ENCODE measurements at places on chromosomes 16 and 17. TPM values are rescaled to one million over a fixed set of nuclear protein-coding genes. Genes with fewer than 3 reads are reported as not detected.

- DNase-seq: no peak
These were observed 25.9 kb downstream of the NKD1 start for GRCh38 chr16:50573947-50574744.

DNA sequence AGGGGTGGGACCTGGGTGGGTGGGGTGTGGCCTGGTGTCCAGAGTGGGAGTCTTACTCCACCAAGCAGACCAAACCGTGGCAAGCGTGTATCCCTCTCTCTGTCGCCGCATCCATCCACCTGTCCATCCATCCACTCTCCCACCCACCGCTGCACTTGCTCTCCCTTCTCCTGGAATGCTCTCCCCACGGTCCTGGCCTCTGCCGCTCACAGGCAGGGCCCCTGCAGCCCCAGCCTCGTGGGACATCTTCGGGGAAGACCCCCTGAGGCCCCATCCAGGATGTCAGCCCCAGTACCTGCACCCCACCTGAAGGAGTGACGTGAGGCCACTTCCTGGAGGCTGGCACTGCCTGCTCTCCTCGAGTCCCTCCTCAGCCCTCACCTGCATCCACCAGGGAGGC is 189.5 kb upstream of the GSE1 start:
- DNase-seq: no peak

DNA sequence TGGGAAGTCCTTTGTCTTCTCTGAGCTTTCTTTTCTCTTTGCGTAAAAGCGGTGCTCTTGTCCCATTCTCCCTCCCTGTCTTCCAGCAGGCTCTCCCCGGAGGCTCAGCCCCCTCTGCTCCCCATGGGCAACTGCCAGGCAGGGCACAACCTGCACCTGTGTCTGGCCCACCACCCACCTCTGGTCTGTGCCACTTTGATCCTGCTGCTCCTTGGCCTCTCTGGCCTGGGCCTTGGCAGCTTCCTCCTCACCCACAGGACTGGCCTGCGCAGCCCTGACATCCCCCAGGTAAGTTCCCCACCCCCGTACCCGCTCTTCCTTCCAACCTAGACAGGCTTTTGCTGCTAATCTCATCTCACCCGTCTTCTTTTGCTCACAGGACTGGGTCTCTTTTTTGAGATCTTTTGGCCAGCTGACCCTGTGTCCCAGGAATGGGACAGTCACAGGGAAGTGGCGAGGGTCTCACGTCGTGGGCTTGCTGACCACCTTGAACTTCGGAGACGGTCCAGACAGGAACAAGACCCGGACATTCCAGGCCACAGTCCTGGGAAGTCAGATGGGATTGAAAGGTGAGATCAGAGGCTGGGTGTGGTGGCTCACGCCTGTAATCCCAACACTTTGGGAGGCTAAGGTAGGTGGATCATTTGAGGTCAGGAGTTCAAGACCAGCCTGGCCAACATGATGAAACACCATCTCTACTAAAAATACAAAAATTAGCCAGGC is 1.3 kb downstream of the TMEM219 start:
- DNase-seq: no peak

DNA sequence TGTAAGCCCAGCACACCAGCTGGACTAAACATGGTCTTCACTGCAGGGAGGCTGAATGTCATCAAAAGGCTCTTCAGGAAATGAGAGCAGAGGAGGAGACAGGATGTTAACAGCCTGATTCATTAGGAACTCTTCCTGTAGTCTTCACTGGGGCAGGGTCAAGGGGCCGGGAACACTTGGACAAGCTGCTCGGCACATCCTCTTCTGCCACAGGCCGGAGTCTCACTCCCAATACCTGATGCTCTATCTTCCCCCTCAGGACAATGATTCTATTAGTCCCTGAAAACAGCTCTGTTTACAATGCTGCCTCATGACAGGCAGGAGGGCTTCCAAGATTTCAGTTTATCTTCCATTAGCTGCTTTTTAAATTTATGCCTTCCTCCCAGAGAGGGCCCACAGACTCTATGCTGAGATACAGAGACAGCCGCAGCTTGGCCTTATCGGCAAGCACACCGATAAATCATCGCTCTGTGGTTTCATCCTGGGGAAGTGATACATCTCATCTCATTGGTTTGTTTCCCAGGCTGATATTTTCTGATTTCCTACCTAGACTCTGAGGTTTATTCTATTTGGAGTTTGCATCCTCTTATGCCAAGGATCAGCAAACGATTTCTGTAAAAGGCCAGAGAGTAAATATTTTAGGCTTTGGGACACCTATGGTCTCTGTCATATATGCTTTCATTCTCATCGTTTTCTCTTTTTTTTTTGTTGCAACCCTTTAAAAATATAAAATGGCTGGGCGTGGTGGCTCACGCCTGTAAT is 214.0 kb upstream of the ASIC2 start:
- DNase-seq: no peak

DNA sequence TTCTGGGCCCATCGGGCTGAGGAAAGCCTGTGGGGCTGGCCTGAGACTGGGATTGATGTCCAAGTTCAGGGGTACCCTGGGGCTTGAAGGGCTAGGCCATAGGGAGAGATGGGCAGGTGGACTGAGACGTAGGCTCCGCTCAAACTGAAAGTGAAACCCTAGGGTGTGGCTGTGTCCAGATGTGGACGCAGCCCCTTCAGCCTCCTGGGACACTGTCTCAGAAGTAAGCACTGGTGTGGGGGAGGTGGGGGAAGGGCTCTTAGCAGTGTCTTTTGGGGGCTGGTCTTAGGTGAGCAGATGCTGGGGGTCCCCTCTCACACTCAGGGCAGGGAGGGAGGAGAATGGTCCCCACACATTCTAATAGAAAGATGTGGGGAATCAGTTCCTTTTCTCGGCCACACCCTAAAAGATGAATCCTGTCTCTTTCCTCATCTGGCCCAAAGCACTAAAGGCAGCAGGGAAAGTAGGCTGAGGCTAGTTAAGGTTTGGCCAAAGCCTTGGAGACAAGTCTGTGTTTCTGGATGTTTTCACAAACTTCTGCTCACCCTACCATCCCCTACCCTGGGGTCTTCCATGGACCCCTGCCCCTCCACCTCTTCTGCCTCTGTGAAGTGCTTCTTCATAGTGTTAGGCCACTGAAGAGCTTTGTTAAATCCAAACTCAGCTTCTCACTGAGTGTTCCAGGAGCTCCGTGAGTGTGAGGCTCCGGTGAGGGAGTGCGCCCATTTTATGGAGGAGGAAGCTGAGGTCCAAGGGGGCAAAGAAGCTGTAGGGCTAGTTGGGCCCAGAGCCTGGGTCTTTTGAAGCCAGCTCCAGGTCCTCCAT is 5.6 kb downstream of the FMNL1 start:
- DNase-seq: no peak

- no peak for DNase-seq
These were observed 42.1 kb downstream of the ABHD15 start for GRCh38 chr17:29524692-29525091.

DNA sequence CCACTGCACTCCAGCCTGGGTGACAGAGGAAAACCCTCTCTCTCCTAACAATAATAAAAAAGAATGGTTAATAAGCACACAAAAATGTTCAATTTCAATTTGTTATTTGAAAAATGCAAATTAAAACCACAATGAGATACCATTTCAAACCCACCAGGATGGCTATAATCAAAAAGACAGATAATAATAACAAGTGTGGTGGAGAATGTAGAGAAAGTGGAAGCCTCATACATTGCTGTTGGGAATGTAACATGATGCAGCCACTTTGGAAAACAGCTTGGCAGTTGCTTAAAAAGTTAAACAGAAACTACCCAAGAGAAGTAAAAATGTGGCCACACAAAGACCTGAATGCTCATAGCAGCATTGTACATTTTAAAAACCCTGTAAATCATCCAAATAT is 51.8 kb upstream of the MAP3K14 start:
- DNase-seq: no peak

GRCh38 chr16:25217921-25218320 is 1.2 kb downstream of the AQP8 start:
- no peak for DNase-seq

- DNase-seq: no peak
These were observed 45.8 kb upstream of the NOS2 start for GRCh38 chr17:27846042-27846655.

DNA sequence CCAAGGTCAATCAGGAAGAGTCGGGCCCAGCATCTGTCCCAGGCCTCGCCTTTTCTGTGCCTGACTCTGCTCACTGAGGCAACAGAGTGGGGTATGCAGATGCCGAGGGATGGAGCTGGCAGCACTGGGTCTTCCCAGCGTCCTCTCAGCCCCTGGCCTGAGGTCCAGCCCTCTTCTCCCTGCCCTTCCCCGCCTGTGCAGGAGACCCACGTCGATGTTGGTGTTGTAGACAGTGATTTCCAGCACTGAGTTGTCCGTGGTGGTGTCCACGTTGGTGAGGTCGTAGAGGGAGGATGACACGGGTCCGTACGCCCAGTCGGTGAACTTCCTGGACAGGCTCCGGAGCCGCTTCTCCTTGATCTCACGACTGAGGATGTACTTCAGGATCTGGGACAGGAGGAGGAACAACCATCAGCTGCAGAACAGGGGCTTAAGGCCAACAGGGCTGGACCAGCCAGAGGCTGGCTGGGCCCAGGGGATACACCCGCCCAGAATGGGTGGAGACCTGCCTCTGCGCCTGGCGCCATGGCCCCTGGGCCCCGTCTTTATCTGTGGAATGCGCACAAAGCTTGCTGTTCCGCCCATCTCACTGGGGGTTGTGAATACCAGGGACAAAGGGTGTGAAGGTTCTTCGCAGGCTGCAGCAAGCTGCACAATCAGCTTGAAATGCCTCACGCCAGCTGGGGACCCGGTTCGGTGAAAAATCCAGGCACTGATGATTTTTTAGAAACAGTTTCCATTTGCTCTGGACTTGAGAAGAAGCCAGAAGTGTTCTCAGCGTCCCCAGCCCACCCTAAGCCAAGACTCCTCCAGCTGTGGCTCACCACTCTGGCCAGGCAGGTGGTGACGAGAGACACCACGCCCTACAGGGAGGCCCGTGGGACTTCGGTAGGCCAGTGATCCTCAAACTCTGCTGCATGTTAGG is 27.5 kb downstream of the TRPV3 start:
- no peak for DNase-seq

DNA sequence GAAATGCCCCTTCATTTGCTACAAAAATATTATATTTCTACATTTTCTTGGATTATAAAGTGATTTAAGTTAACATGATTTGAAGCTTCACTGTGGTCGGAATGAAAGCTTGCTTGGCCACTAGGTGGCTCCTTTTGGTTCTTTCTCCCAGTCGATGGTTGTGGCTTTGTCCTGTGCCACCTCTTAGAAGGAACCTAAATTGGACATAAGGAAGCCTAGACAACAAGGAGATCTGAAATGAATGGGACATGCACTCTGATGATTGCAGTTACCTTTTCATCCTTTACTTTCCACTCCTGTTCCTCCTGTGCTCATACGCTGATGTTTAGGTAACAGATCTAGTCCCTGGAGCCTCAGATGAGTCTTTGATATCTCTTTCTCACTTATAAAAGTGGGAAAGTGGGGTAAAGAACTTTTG is 39.2 kb downstream of the FTO start:
- DNase-seq: no peak

DNA sequence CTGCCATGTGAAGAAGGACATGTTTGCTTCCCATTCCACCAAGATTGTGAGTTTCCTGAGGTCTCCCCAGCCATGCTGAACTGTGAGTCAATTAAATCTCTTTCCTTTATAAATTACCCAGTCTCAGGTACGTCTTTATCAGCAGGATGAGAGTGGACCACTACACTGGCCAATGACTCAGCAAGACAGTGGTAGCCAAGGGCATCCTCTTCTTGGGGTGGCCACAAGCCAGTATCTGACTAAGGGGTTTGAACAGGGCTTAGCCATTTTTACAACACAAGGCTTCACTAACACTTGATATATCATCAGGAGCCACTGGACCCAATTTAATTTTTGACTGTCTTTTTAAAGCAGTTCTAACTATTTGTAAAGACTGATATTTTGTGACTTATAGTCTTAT is 21.1 kb upstream of the KRT24 start:
- no peak for DNase-seq

- no peak for DNase-seq
These were observed 15.6 kb upstream of the BCAR1 start for GRCh38 chr16:75266738-75267630.

- DNase-seq: no peak
These were observed 21.9 kb downstream of the GJD3 start for GRCh38 chr17:40342504-40343218.

DNA sequence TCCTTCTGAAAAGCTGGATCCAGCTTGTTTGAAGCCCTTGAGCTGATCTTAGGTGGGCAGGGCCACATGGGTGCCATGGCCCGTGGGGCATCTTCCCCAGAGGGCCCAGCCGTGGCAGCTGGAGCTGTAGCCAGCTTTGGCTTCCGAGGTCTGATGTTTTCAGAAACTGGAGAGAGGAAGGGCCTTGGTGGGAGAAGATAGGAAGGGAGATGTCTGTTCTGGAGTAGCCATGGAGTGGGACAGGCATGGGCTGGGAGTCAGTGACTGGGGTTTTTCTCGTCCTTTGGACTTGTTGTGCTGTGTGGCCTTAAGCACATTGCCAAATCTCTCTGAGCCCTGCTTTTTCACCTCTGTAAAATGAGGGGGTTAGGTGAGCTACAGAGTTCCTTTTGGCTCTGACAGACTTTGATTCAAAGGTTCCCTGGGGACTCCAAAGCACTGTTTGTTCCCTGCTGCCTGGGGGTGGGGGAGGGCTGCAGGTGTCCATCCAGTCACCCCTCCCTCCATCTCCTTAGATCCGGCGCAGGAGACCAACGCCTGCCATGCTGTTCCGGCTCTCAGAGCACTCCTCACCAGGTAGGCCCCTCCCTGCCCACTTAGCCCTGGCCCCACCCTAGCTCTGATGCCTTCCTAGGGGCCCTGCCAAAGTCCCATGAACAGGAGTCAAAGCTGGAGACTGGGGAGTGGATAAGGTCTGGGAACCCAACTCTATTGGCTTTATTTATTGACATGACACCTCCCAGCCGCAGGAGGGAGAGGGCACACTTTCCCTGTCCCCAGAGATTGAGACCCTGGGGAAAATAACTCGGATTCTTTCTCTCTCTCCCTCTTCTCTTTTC is 2.1 kb downstream of the PPP1R1B start:
- DNase-seq: no peak

- no peak for DNase-seq
These were observed 80.5 kb downstream of the MYH13 start for GRCh38 chr17:10292057-10292937.

- DNase-seq: peak; percentile 58
These were observed 112.4 kb downstream of the SPECC1 start for GRCh38 chr17:20121359-20122253.

- DNase-seq: no peak
These were observed 138.8 kb downstream of the XYLT1 start for GRCh38 chr16:17331991-17332390.

- DNase-seq: no peak
These were observed 2.3 kb downstream of the STAT5A start for GRCh38 chr17:42290577-42290976.

Gene ATP2A3
- total RNA-seq: 0.89 TPM

Gene CHST4
- total RNA-seq: not detected

Gene TBC1D3K
- total RNA-seq: not detected

Gene KRTAP16-1
- not detected for total RNA-seq

Gene SAMD14
- total RNA-seq: not detected

Gene SLC12A3
- not detected for total RNA-seq

Gene CCL16
- not detected for total RNA-seq

Gene G6PC1
- not detected for total RNA-seq
